ENCODE measurements at places on chromosomes 7 and 10. TPM values are rescaled to one million over a fixed set of nuclear protein-coding genes. Genes with fewer than 3 reads are reported as not detected.

PRKCQ gene
- 0.93 TPM for total RNA-seq

LRRD1 gene
- total RNA-seq, result not detected

DNA sequence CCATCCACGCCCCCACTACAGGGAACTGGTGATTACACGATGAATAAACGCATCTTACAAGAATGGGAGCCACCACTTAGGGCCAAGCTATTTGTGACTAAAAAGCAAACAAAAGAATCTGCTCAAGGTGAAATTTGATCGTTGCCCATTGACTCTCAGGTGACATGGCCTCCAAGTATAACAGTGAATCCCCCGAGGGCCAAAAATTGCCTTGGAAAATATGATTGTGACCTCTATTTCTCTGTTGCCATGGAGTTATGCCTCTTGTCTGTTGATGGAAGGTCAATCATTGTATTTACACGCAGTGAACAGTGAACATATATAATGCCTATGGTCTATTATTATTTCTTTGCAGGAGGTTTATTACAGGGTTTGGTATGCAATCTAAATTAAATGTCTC, 282.3 kb downstream of the KLF6 start:
- H3K36me3 ChIP-seq, result no peaks in the 10 kb centered on the region
- H3K27me3 ChIP-seq, result no peaks in the 10 kb centered on the region
- no peak overlapping the region for H3K27ac ChIP-seq
- no peak for DNase-seq

PRF1 gene
- total RNA-seq, result 0.96 TPM

- H3K4me1 ChIP-seq, result no peaks in the 10 kb centered on the region
- no peak overlapping the region for H3K4me3 ChIP-seq
- H3K36me3 ChIP-seq, result no peaks in the 10 kb centered on the region
- no peaks in the 10 kb centered on the region for H3K27me3 ChIP-seq
Observed at GRCh38 chr7:54705436-54705835, 53.6 kb downstream of the SEC61G start.

TFPI2 gene
- 1.6 TPM for total RNA-seq

C7orf25 gene
- 6.8 TPM for total RNA-seq

DNA sequence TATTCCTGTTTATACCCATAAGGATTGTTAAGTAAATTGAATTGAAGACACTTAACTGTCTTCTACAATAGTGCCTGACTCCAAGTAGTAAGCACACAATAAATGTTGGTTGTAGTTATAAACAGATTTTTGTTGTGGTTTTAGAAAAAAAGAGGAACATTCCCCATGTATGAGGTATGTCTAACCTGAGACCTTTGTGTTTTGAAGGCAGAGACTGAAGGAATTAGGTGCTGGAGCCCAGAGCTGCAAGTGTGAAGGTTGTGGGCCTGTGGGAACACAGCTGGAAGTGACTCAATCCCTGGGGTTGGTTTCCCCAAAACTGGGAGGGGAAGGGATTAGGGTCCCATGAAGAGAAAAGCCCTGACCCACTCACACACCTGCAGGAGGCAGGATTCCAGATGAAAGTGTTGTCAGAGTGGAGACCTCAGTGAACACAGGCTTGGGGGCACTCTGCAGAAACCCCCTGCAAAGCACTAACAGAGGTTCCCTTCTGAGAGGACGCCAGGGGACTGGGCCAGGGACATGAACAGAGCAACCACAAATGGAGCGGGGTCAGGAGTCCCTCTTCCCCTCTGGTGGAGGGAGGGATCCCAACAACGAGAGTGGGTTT, 265.1 kb upstream of the KLF14 start:
- no peaks in the 10 kb centered on the region for H3K27me3 ChIP-seq
- peak overlapping the region; percentile 62 for H3K27ac ChIP-seq
- no peak overlapping the region for H3K4me3 ChIP-seq
- DNase-seq, result no peak
- no peaks in the 10 kb centered on the region for H3K36me3 ChIP-seq

DNA sequence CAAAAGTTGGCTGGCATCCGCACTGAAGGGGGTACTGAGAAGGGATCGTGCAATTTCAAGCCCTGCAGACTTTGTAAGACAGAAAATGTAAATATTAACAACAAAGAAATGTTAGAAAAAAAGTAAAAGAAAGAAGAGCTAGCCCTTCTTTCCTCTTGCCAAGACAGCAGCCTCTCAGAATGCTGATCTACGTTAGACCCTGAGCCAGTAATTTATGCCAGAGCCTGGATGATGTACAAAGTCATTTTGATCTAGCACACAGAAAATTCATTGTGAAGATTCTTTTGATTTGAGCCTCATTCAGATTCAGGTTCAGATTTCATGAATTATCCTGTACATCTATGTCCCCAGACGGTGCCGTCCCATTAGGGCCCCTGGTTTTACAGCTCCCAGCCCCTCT, 105.2 kb downstream of the PRKCQ start:
- no peaks in the 10 kb centered on the region for H3K4me1 ChIP-seq
- H3K4me3 ChIP-seq, result no peak overlapping the region
- DNase-seq, result no peak
- H3K27ac ChIP-seq, result no peak overlapping the region
- no peaks in the 10 kb centered on the region for H3K36me3 ChIP-seq

DNA sequence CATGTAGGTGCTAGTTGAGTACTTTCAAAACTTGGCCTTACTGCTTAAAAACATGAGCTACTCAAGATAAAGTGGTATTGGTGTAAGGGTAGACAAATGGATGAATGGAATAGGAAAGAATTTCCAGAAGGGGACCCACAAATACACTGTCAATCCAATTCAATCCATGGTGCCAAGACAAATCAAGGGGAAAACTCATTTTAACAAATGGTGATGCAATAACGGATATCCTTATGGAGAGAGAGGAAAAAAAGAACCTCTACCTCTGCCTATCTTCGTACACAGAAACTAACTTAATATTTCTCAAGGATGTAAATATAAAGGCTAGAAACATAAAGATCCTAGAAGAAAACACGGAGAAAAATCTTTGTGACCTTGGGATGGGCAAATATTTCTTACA, 123.8 kb upstream of the RSU1 start:
- no peaks in the 10 kb centered on the region for H3K4me1 ChIP-seq
- no peak overlapping the region for H3K4me3 ChIP-seq
- H3K27ac ChIP-seq, result no peak overlapping the region
- H3K36me3 ChIP-seq, result no peaks in the 10 kb centered on the region

GRCh38 chr10:29479081-29479925, 155.5 kb downstream of the SVIL start:
- H3K27ac ChIP-seq, result no peak overlapping the region
- no peak for DNase-seq
- H3K4me3 ChIP-seq, result no peak overlapping the region
- H3K36me3 ChIP-seq, result no peaks in the 10 kb centered on the region

SLC16A9 gene
- total RNA-seq, result 15.6 TPM

DNA sequence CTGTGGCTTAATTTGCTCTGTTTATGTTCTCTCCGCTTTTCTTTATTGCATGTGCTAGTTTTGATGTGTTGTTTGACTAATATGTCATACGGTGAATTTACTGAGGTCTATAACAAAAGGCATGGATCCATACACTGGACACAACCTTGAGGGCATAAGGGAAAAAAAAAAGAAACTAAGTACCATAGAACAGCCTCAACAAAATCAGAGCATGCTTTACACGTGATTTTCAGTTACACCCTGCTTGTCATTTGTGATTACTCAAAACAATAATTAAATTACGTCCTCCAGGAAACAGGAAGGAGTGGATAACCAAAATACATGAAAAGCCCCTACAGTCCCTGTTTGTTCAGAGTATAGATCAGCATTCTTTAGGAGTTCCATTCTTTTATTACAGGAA, 150.5 kb downstream of the CRPPA start:
- no peak overlapping the region for H3K27ac ChIP-seq
- no peak for DNase-seq
- no peak overlapping the region for H3K4me3 ChIP-seq
- no peaks in the 10 kb centered on the region for H3K27me3 ChIP-seq
- H3K4me1 ChIP-seq, result no peaks in the 10 kb centered on the region

DNA sequence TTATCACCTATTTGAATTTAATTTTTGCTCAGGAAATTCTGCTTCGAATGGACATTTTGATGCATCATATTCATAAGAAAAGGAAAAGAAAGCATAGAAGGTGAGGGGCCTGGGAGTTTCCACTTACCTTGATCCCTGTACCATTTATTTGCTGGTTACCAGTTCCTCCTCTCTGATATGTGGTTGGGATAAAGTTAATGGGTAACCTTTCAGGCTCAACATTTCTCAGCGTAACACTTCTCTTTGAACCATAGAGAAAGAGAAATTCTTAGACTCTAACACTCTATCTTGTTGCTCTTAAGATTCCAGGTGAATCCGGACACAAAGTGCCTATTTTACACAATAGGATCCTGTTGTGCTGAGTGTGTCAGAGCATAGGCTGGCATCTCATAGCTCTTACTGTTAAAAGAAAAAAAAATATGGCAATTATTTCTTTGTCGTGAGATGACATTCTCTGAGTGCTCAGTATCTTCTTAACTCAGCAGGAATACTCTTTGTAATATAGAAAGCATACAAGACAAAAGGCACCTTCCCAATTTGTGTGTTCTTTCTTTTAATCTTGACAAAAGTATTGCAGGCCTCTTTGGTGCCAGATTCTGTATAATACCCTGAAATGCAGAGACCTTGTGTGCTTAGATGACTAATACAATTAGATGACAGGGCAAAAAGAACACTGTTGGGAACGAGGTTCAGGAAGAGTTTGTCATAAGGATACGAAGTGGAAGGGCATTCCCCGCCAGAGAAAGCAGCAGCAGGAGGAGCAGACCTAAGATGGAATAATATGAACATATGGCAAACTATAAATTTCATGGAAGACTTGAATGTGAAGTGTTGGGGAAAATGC, 689.6 kb downstream of the NRG3 start:
- no peak overlapping the region for H3K4me3 ChIP-seq
- no peak for DNase-seq
- no peaks in the 10 kb centered on the region for H3K36me3 ChIP-seq
- no peaks in the 10 kb centered on the region for H3K27me3 ChIP-seq

UNC5B gene
- 18.5 TPM for total RNA-seq

DNA sequence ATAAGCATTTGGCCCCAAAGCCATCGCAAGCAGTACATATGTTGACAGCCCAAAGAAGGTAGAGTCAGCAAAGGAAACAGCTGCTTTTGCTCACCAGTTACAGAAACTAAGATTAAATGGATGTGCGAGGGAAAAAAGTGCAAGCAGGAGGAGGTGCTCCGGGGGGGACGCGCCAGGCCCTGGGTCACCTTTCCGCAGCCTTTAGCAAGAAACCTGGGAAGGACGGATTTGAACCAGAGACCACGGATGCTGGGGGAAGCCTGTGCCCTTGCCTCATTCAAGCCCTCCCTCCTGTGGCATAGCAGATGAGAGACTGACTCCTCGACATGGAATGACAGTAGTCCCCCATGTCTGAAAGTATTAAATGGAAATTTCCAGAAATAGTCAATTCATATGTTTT, 405.6 kb upstream of the PRKCQ start:
- no peak overlapping the region for H3K4me3 ChIP-seq
- H3K27me3 ChIP-seq, result no peaks in the 10 kb centered on the region
- H3K36me3 ChIP-seq, result no peaks in the 10 kb centered on the region
- no peak for DNase-seq
- no peak overlapping the region for H3K27ac ChIP-seq

DNA sequence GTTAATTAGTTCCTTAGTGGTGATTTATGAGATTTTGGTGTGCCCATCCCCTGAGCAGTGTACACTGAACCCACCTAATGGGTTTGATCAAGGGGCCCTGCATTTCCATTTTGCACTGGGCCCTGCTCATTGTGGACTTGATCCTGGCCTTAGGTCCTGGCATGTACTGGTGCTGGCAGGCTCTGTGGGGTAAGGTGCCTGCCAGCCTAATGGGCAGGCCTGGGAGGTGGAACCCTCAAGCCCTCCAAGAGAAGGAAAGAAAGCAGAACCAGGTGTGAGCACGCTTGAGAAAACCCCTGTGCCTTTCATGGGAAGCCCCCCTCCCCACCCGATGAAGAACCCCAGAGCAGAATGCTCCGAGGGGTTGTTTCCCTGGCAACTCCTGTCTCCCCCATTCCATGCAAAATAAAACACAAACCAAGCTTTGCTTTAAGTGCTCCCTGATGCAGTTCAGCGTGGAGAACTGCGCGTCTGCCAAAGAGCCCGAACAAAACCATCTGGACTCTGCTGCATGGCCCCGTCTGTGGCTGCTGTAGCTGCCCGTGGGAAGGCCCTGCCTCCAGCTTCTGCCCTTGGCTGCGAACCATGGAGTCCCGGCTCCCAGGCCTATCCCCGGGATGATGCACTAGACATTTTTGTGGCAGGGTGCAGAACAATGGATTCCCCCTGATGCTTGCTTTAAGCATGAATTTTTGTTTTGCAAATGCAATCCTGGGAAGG, 123.3 kb downstream of the PRPF18 start:
- no peak overlapping the region for H3K4me3 ChIP-seq
- H3K36me3 ChIP-seq, result no peaks in the 10 kb centered on the region

GNB2 gene
- 312 TPM for total RNA-seq

DNA sequence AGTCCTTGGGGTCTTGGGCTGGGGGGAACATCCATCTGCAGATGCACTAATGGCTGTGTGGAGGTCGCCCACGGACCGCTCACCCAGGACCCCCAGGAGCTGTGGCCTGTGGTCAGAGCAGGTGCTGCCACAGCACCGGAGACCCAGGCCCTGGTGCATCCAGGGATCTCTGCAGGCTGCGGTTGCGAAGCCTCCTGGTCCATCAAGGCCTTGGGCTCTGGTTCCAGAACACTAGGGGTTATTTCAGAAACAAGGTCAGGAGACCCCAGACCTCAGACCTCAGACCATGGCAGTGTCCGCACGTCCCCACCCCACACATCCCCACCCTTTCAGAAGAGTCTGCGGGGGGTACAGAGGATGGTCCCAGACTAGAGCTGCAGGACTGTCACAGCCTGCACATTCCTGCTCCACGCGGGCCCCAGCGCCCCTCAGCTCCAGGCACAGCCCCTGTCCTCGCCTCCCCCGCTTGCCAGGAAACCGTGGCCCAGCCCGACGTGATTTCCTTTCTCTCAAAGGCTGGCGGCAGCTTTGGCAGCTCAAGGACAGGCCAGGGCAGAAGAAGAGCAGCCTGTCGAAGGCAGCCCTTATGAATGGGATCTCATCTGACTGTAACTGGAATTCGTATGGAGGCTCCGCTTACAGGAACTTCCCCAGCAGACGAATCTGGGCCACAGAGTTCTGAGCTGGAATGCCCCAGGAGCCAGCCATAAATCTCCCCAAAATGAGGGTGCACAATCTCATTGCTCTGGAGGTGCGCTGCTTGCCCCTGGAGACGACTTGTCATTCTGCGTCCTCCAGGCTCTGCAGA, 136.2 kb upstream of the RET start:
- no peaks in the 10 kb centered on the region for H3K36me3 ChIP-seq
- no peaks in the 10 kb centered on the region for H3K27me3 ChIP-seq
- DNase-seq, result no peak
- no peak overlapping the region for H3K4me3 ChIP-seq
- H3K27ac ChIP-seq, result no peak overlapping the region

GRCh38 chr7:91496251-91496820, 232.1 kb downstream of the FZD1 start:
- DNase-seq, result no peak
- no peaks in the 10 kb centered on the region for H3K36me3 ChIP-seq
- H3K27ac ChIP-seq, result no peak overlapping the region
- no peaks in the 10 kb centered on the region for H3K27me3 ChIP-seq
- H3K4me3 ChIP-seq, result no peak overlapping the region
- no peaks in the 10 kb centered on the region for H3K4me1 ChIP-seq

All from colonic mucosa (tissue), 4 donors.